NT2/D1 (cell line): ENCODE measurements at places on chromosomes 2 and 18.

DNA sequence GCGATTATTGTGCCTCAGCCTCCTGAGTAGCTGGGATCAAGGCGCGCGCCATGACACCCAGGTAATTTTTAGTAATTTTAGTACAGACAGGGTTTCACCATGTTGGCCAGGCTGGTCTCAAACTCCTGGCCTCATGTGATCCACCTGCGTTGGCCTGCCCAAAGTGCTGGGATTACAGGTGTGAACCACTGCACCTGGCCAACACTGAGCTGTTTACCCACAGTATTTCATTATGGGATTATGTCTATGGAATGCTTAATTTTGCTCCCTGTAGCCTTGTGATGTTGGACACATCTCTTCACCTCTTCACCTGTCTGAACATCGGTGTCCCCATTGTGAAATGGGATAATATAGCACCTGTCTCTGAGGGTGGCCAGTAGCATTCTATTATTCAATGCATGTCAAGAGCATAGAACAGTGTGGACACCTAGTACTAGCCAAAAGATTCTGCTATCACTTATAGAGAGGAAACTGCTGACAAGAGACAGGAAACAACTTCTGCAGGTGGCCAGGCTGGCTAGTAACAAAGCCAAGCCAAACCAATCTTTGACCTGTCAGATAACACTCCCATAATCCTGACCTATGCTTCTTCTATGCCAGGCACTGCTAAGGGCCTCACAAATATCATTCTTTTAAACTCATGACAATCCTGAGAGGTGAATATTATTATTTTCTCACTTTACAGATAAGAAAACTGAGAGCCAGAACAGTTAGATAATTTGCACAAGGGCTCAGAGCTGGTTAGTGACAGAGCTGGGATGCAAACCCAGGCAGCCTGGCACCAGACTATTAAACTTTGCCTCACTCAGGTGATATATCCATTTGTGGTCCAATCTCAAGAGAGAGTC lies 29.4 kb upstream of the REEP1 start:
- DNase-seq, result no peak

GRCh38 chr2:80475970-80476369 lies 171.4 kb upstream of the LRRTM1 start:
- no peak for DNase-seq

- DNase-seq, result no peak
These were observed 75.3 kb downstream of the CCDC148 start for GRCh38 chr2:158381205-158381604.

DNA sequence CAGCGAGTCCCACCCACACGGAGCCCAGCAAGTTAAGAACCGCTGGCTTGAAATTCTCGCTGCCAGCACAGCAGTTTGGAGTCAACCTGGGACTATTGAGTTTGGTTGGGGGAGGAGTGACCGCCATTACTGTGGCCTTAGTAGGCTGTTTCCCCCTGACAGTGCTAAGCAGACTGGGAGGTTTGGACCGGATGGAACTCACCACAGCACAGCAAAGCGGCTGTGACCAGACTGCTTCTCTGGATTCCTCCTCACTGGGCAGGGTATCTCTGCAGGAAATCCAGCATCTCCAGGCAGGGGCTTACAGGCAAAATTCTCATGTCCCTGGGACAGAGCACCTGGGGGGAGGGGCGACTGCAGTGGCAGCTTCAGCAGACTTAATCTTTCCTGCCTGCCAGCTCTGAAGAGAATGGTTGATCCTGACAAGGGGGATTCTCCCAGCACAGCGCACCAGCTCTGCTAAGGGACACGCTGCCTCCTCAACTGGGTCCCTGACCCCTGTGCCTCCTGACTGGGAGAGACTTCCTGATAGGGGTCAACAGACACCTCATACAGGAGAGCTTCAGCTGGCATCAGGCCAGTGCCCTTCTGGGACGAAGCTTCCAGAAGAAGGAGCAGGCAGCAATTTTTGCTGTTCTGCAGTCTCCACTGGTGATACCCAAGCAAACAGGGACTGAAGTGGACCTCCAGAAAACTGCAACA lies 425.4 kb downstream of the NYAP2 start:
- peak; percentile 32 for DNase-seq

- no peak for DNase-seq
These were observed 130.0 kb upstream of the STON1 start for GRCh38 chr2:48399828-48400552.

- DNase-seq, result no peak
These were observed 120.2 kb downstream of the NFATC1 start for GRCh38 chr18:79515944-79516351.
